CD8-positive, alpha-beta memory T cell (primary cell): ENCODE measurements at places on chromosomes 2 and 18. TPM values are rescaled to one million over a fixed set of nuclear protein-coding genes. Genes with fewer than 3 reads are reported as not detected.

DNA sequence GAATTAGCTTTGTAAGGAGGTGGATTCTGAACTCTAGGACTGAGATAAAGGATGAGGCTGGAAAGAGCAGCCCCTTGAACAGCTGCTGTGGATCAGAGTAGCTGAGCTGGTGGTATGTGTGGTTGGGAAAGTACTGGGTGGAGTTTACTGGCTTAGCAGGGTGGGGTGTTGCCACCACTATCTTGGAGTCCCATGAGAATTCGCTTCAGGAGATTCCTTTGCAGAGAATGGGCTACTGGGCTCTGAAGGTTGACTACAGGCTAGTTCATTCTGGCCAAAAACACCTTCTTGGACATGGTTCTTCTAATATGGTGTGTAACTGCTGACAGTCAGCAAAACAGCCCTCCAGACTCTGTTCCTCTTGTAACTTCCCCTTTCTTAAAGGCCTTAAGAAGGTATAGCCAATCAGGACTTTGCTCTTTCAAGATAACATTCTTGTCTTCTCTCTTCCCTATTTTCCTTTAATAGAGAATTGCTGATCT is 52.7 kb downstream of the TET3 start:
- no peaks in the 10 kb centered on the region for H3K36me3 ChIP-seq
- no peak for DNase-seq
- peaks cover 73% of the 10 kb centered on the region for H3K4me1 ChIP-seq

FEV gene
- not detected for total RNA-seq

NDUFV2 gene
- total RNA-seq, result 331 TPM

KCNE4 gene
- not detected for total RNA-seq

GRCh38 chr2:74379851-74380789 is at the start of gene DCTN1:
Gene DCTN1 (minus strand): TSS chr2:74380311. CDS start chr2:74380037, 274 bp downstream.
- peak within 1 kb of the TSS; percentile 28 for H3K27ac ChIP-seq
- peaks cover 24% of the 10 kb centered on the region for H3K4me1 ChIP-seq
- peak within 1 kb of the TSS; percentile 33 for H3K4me3 ChIP-seq
- no peaks in the 10 kb centered on the region for H3K27me3 ChIP-seq

- H3K27me3 ChIP-seq, result no peaks in the 10 kb centered on the region
- no peak for DNase-seq
- H3K4me1 ChIP-seq, result no peaks in the 10 kb centered on the region
- no peak overlapping the region for H3K27ac ChIP-seq
These were observed 5.9 kb downstream of the SERPINB11 start for GRCh38 chr18:63708650-63709049.

DNA sequence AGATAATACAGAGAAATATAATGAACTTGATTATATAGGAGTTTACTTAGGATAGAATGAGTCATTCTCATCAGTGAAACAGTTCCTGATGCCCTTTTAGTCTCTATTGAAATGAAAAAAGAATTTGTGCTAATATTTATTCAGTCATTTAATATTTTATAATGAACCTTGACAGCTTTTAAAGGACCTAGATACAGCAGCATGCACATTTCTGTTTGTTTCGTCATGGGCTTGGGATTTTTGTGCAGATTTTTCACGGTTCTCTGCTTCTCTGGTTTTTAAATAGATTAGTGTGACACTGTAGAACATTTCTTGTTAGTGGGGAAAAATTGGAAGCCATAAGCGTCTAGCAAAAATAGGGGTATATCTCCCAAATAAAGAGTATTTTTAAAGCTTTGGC is 60.7 kb downstream of the NABP1 start:
- no peaks in the 10 kb centered on the region for H3K27me3 ChIP-seq
- H3K36me3 ChIP-seq, result no peaks in the 10 kb centered on the region
- H3K4me1 ChIP-seq, result peaks cover 21% of the 10 kb centered on the region
- H3K4me3 ChIP-seq, result no peak overlapping the region

- H3K36me3 ChIP-seq, result no peaks in the 10 kb centered on the region
- no peaks in the 10 kb centered on the region for H3K4me1 ChIP-seq
- H3K27me3 ChIP-seq, result no peaks in the 10 kb centered on the region
- H3K4me3 ChIP-seq, result no peak overlapping the region
- DNase-seq, result no peak
These were observed 29.0 kb upstream of the CFAP36 start for GRCh38 chr2:55490554-55490953.

CCL20 gene
- total RNA-seq, result 3.5 TPM

ABCG8 gene
- not detected for total RNA-seq

SCN7A gene
- not detected for total RNA-seq

GCG gene
- total RNA-seq, result not detected

CHST9 gene
- total RNA-seq, result not detected

DNA sequence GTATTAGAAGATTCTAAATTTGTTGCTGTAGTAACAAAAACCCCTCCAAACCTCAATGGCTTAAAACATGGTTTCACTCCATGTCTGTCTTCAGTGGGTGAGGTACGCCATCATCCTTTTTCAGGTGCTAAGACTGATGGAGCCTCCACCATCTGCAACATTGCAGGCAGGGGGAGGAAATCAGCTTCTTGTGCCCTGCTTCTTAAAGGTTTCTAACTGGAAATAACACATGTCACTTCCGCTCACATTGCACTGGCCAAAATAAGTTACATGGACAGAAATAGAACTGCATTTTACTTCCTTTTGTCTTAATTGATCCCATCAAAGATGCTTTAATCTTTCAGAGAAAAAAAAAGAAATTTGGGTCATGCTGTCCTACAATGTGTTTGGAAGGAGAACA is 94.1 kb downstream of the GALNT3 start:
- DNase-seq, result no peak
- H3K4me1 ChIP-seq, result no peaks in the 10 kb centered on the region
- no peaks in the 10 kb centered on the region for H3K27me3 ChIP-seq
- H3K4me3 ChIP-seq, result no peak overlapping the region

DNA sequence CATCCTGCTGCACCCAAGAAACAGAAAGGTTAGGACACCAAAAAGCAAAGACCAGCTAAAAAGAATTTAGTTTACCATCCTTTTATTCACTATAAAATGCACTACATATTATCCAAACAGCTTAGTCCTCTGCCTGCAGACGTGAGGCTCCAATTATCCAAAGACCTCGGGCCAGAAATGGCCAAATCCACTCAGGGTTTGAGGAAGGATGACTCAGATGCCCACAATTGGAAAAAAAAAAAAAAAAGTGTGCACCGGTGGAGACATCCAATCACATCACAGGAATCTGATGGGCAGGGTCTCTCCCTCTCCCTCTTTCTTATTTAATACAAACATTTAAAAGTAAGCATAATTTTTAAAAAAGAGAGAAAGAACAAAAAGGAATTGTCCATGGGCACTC is 65.7 kb downstream of the TRABD2A start:
- H3K4me1 ChIP-seq, result peaks cover 26% of the 10 kb centered on the region
- DNase-seq, result no peak
- H3K27me3 ChIP-seq, result no peaks in the 10 kb centered on the region
- no peaks in the 10 kb centered on the region for H3K36me3 ChIP-seq
- H3K4me3 ChIP-seq, result no peak overlapping the region

DNA sequence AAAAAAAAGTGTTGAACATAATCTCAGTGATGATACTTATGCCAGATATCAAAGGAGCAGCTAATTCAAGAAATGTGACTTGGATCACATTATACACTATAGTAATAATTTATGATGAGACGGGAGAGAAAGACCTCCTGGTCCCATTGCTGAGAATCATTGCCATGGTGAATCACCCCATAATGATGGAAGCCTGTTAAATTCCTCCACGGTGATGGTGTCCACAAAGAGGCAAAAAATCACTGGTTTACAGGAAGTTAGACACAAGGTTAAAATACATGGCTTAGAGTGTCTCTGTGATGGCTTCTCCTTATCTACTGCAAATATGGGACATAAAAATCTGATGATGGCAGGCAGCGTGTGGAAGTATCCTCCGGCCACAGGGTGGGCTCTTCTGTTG is 210.0 kb downstream of the CDH2 start:
- no peaks in the 10 kb centered on the region for H3K36me3 ChIP-seq
- H3K4me1 ChIP-seq, result no peaks in the 10 kb centered on the region
- no peaks in the 10 kb centered on the region for H3K27me3 ChIP-seq
- H3K4me3 ChIP-seq, result no peak overlapping the region
- DNase-seq, result no peak
- H3K27ac ChIP-seq, result no peak overlapping the region

DNA sequence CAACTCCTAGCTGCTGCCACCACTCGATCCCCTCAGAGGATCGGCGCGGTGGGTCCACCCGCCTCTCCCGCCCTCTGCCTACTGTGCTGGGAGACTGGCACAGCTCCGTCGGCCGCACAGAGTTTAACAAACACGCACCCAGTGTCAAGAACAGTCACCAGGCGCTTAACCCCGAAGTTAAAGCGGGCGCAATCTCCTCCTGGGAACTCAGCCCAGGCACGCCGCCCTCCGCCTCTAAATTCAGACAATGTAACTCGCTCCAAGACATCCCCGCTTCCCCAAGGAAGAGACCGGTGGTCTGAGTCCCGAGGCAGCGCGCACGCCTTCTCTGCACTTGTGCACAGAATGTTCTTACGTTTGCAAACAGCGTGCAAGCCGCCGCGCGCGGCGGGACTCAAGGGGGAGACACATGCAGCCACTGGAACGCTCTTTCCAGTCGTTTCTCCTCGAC is 533 bp downstream of the CXCR4 start:
- peak overlapping the region; percentile 98 for H3K27ac ChIP-seq
- H3K36me3 ChIP-seq, result peaks cover 31% of the 10 kb centered on the region
- peaks cover 43% of the 10 kb centered on the region for H3K4me1 ChIP-seq
- H3K4me3 ChIP-seq, result peak overlapping the region; percentile 87
- no peak for DNase-seq

CCBE1 gene
- total RNA-seq, result not detected

GRCh38 chr18:3067165-3067661 is 54.3 kb upstream of the LPIN2 start:
- peaks cover 33% of the 10 kb centered on the region for H3K4me1 ChIP-seq
- peak overlapping the region; percentile 13 for H3K4me3 ChIP-seq
- no peak overlapping the region for H3K27ac ChIP-seq
- H3K27me3 ChIP-seq, result no peaks in the 10 kb centered on the region
- no peaks in the 10 kb centered on the region for H3K36me3 ChIP-seq
- no peak for DNase-seq

- H3K27ac ChIP-seq, result no peak overlapping the region
- no peaks in the 10 kb centered on the region for H3K4me1 ChIP-seq
- H3K27me3 ChIP-seq, result no peaks in the 10 kb centered on the region
These were observed 8.3 kb upstream of the RHOB start for GRCh38 chr2:20438334-20439192.

DNA sequence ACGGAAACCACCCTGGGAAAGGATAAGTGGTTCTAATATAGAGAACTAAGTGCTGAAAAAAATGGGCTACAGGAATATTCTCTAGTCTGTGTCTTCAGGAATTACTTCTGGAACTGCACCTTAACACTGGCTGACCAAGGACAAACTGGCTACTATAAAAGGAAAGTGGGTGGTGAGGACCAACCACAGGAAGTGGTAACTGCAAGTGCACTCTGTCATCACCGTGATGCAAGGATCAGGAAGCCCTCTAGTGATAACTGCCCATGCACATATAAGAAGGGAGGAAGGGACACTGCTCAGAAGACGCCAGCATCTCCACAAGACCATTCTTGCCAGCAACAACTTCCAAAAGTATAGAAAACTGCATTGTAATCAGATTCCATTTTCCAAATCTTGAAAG is 424.4 kb upstream of the RGPD4 start:
- no peaks in the 10 kb centered on the region for H3K27me3 ChIP-seq
- H3K27ac ChIP-seq, result no peak overlapping the region

POTEF gene
- total RNA-seq, result not detected

C2orf66 gene
- total RNA-seq, result not detected

DNA sequence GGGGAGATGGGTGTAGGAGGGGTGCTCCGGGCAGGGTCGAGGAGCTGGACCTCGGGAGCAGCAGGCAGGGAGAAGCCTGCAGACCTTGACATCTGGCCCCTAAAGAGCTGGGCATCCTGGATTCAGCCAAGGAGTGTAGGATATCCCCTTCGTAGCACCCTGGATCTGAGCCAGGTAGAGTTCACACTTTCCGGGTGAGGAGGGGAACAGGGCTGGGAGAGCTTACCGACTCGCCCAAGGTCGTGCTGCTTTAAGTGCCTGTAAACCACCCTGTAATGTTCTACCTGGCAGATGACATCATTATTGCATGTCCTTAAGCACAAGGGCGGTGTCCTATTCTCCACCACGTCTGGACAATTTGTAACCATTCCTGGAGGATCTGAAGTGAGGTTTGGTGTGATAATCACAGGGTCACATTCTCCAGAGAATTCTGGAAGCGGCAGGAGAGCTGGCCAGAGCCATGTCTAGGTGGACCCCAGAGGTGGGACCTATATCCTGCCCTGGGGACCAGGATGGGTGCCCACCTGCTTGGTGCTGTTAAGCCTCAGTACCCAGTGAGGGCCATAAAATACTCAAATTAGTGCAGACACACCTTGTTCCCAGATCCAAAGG is 14.6 kb downstream of the ITM2C start:
- no peak overlapping the region for H3K27ac ChIP-seq
- H3K27me3 ChIP-seq, result no peaks in the 10 kb centered on the region
- no peak for DNase-seq
- H3K4me3 ChIP-seq, result no peak overlapping the region
- no peaks in the 10 kb centered on the region for H3K36me3 ChIP-seq

DNA sequence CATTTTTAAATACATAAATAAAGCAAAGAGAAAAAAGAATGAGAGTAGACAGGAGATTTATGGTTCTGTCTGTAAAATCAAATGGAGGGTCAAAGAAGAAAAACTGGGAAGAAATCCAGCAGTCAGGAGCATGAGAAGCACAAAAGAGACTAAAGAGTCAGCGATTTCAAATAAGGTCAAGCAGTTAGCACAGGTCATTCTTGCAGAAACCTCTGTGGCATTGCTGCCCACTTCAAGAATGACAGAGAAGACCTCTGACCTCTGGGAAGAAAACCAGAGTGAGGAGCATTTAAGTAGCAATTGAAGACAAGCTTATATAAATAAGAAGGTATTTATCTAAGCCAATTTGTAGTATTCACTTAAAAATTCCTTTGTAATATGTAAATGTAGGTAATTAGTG is 172.0 kb upstream of the SPOPL start:
- no peaks in the 10 kb centered on the region for H3K27me3 ChIP-seq
- H3K27ac ChIP-seq, result no peak overlapping the region
- H3K4me1 ChIP-seq, result no peaks in the 10 kb centered on the region
- H3K4me3 ChIP-seq, result no peak overlapping the region
- DNase-seq, result no peak

GRCh38 chr2:237558961-237559641 is 7.3 kb upstream of the PRLH start:
- no peak overlapping the region for H3K27ac ChIP-seq
- H3K36me3 ChIP-seq, result no peaks in the 10 kb centered on the region
- no peaks in the 10 kb centered on the region for H3K4me1 ChIP-seq
- H3K4me3 ChIP-seq, result no peak overlapping the region
- no peaks in the 10 kb centered on the region for H3K27me3 ChIP-seq

DNA sequence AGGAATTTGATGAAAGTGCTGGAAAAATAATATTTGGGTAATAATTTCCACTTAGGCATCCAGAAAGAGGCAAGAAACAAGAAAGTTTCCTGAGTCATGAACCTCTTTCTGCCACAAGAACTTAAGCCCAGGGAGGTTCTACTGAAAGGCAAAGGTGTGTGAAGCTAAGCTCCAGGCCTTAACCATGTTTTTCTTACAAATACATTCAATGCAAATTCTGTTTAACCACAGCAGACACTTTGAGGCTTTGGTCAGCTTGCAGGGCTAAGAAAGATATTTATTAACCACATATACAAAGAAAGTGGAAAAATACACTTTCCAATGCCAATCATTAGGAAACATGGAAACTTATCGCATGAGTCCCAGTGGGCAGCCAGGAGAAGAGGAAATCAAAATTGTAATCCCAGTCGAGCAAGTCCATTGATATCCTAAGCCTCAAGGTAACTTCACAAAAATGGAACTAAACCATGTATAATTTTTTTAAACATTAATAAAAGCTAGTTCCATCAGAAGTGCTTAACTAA is 68.3 kb downstream of the PIEZO2 start:
- H3K27me3 ChIP-seq, result no peaks in the 10 kb centered on the region
- no peaks in the 10 kb centered on the region for H3K4me1 ChIP-seq
- H3K4me3 ChIP-seq, result no peak overlapping the region
- DNase-seq, result no peak
